AG10803 (cell line): ENCODE measurements at places on chromosomes 13 and 19.

DNA sequence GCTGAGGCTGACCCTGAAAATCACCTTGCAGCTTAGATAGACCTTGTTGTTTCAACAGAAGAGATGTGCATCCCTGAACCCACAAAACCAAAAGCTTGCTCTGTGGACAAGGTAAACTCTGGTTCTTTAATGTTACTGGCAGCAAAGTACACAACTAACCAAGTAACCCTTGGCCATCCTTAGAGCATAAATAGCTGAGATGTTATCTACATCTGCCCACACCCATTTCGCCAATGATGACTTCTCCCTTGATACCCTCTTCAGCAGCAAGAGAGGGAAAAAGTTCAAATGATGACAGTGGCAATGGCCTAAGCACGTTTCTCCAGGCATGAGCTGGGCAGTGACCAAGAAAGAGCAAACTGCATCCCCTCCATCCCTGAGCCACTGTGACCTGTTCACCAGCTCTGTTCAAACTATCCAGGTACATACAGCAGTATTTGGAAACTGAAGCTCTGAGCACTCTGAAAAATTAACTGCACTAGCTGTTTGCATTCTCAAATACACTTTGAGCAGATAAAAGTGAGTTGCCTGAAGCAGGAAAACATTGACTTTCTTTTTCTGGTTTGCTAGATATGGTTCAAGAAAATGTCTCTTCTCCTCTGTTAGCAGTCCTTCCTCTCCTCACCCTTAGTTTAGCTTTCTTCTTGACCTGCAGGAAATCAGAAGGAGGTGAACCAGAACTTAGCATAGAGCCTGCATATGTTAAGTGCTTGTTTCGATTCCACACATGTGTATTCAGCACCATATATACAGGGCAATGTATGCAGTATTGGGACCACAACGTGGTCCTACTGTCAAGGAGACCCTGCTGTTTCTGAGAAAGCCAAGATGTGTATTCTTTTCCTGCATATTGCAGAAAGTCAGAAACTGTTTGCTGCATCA lies 231.7 kb downstream of the FOXO1 start:
- no peak for DNase-seq

DNA sequence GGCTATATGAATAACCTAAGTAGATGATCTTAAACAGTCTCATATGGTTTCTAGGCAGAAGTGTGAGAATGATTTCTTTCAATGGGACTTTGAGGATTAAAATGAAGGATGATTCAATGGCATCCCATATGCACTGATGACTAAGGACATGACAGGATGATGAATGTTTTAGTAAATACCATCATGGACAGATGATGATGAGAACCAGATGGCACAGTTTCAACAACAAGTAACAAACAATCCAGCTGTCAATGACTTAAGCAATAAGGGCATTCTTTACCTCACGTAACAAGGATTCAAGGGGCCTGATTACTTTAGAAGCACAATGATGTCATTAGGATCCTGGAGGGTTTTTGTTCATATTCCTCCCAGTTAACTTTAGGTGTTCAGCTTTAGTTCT lies 2678.4 kb downstream of the PCDH9 start:
- peak; percentile 90 for DNase-seq

DNA sequence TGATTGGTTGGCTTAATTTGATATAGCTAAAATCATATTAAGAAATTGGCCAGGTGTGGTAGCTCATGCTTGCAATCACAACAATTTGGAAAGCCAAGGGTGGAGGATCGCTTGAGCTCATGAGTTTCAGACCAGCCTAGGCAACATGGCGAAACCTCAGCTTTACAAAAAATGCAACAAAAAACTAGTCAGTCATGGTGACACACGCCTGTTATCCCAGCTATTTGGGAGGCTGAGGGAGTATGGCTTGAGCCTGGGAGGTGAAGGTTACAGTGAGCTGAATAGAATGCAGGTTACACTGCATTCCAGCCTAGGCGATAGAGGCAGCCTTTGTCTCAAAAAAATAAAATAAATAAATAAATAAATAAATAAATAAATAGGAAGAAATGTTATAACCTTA lies 1579.6 kb upstream of the SLC10A2 start:
- no peak for DNase-seq

GRCh38 chr19:13881251-13881691 lies 4.3 kb downstream of the NANOS3 start:
- DNase-seq: no peak

DNA sequence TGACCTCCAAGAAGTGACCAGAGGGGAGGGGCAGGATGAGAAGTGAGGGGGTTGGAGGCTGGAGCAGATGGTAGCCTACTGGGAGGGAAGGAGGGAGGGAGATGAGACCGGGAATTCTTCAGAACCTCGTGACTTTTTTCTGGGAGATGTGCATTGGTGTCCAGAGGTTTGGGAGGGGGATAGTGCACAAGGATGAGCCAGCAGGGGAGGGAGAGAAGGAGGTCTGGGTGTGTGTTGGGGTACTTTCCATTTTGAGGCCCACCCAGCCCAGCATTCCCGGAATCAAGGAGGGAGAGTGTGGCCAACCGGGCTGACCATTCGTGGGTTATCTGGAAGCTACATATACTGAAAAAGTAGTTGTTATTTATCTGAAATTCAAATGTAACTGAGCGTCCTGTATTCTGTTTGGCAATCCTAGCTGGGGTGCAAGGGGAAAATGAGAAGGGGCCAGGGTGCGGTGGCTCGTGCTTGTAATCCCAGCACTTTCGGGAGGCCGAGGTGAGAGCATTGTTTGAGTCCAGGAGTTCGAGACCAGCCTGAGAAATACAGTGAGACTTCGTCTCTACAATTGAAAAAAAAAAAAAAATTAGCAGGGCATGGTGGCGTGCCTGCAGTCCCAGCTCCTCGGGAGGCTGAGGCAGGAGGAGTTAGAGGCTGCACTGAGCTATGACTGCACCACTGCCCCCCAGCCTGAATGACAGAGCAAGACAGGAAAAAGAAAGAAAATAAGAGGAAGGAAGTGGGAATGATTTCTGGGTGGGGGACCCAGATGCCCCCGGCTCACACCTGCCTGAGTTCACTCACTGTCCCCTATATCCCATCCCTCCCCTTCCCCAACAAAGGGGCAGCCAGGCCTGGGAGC lies 4.4 kb upstream of the C3 start:
- no peak for DNase-seq

DNA sequence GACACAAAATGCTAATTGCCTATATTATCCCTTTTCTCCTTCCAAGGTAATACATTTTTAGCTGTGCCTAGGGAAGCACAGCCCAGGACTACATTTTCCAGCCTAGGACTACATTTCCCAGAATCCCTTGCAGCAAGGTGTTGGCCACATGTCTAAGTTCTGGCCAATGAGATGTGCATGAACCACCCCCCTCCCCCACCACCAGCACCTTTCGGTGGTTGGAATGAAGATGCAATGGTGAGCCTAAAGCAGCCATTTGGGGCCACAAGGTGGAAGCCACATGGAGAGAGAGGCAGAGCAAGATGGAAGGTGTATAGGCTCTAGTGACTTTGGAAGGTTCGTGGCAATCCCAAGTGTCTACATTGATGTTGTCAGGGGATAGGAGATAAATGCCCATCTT lies 16.2 kb downstream of the UNC13A start:
- peak; percentile 16 for DNase-seq

GRCh38 chr19:44712864-44713515 lies 14.0 kb downstream of the CEACAM16 start:
- no peak for DNase-seq
